Activated T-helper 1 cell treated with anti-CD3 and anti-CD28 coated beads, Interleukin-2, amount 50 U/mL, for 16 hours (primary cell): ENCODE measurements at places on chromosomes 1 and 21.
A peak's percentile ranks its signal among the peaks of the same experiment; 100 is the strongest.

- DNase-seq = no peak
Observed at GRCh38 chr1:2983706-2984398, 37.4 kb upstream of the ACTRT2 start.

DNA sequence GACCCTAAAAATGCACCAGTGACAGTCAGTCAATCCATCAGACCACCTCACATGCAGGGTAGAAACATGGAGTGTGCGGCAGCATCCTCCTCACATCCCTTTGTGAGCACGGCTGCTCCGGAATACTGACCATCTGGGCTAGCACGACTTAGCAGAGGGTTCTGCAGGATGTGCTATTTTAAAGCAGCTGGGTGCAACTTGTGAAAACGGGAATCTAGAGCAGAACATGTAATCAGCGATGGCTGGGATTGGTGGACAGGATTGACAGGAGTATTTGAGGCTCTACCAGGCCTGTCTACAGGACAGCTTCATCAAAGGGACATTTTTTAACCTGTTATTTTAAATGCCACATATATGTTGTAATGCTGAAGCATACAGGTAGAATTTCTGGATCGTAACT is 16.8 kb upstream of the PLEKHM2 start:
- no peak for DNase-seq

GRCh38 chr1:85630493-85630892 is 49.9 kb downstream of the CCN1 start:
- DNase-seq = no peak

DNA sequence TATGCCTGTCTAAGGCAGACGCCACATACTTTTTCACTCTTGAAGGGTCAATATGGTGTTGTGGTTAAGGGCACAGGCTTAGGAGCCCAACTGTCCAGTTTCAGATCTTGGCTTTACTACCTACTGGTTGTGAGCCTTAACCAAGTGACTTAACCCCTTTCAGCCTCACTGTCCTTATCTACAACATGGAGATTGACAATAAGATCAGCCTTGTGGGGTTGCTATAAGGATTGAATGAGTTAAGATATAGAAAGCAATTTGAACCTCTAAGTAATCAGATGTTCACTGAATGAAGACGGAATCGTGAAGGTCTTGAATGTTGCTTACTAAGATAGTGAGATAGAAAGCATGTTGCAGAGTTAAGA is 121.3 kb upstream of the JUN start:
- DNase-seq = no peak

DNA sequence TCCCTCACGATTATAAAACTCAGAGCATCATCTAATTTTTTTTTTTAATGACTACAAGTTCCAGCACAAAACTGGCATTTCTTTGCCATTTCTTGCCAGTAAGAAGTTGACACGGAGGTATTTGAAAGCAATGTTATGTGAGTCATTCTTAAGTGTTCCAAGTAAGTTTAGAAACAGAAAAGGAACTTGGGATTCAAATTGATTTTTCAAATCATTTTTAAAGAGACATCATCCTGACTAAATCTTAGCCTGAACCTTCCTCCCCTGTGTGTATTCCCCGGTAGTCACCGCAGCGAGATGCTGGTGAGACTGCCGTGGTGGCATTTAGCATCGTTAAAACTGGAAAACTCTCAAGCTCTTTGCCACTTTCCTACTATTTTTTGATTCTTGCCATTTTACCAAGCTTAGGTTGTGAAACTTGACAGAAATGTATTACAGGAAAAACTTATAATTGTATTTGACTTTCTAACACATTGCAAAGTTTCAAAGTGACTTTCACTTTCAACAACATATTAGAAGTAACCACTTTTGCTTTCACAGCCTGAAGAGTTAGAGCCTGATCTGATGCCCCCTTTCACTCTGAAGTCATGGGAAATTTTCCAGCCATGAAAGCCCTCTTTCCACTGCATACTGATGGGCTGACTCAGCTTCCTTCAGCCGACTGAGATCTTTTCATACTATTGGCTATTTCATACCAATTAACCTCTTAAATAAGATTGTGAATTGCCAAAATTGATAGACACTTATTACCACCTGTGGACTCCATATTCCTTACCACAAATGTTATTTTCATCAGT is 61.4 kb downstream of the OLFML2B start:
- peak; percentile 6 for DNase-seq

DNA sequence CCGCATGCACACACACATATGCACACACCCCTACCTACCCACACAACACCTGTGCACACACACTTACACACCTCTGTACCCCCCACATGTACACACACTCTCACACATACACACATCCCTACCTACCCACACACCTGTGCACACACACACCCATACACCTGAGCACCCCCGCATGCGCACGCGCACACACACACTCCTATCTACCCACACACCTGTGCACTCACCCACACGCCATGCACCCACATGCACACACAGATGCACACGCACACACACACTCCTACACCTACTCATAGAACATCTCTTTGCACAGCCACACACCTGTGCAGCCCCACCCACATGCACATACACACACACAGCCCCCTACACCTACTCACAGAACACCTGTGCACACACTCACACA is 15.5 kb upstream of the PADI2 start:
- no peak for DNase-seq

DNA sequence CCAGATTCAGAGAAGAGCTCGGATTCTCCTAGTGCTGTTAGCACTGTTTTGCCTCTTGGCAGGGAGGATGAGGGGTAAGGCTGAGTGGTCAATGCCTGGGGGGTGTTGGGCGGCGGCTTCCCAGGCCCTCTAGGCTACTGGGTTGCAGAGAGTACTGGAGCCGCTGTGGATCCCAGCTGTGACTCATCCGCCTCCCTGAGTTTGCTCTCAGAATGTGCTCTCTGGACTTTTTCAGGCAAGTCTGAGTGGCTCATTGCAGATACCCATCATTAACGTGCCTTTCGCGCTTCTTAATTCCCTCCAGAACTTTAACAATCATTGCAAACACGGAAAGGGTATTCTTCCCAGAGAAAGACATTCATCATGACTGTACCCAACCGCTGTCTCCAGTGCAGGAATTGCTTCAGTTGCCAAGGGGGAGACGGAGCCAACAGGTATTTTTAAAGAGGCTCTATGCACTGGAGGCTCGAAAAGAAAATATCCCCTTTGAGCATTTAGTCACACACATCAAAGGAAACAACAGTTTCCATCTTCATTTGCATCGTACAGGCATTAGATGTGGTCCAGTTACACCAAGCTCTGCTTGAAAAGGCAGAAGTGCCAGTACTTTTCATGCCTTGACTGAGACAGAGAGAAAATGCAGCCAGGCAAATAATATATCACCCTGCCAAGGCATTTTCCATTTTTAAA is 14.4 kb upstream of the CAMTA1 start:
- no peak for DNase-seq

GRCh38 chr1:145777357-145778145 is 46.3 kb downstream of the RNF115 start:
- DNase-seq = no peak

- DNase-seq = no peak
Observed at GRCh38 chr1:241697640-241698018, 45.5 kb downstream of the WDR64 start.

- no peak for DNase-seq
Observed at GRCh38 chr1:226892524-226892875, 22.1 kb downstream of the PSEN2 start.

DNA sequence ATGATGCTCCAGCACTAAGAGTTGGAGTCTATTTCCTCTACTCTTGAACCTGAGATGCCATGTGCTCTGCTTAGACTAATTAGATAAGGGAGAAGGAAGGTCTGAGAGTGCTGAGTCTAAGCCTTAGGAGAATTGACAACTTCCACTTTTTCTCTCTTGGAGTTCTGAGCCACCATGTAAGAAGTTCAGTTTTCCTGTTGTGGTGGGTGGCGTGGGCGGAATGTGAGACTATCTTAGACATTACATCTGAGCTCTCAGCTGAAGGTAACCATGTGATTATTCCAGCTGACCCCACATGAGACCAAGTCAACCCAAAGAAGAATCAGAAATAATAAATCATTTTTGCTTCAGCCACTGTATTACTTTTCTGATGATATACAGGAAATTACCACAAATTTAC is 404.5 kb upstream of the LRRC7 start:
- DNase-seq = no peak

- peak; percentile 65 for DNase-seq
Observed at GRCh38 chr1:25810341-25811299, 9.1 kb upstream of the MTFR1L start.

GRCh38 chr1:147080006-147080661 is 92.1 kb downstream of the PRKAB2 start:
- no peak for DNase-seq

DNA sequence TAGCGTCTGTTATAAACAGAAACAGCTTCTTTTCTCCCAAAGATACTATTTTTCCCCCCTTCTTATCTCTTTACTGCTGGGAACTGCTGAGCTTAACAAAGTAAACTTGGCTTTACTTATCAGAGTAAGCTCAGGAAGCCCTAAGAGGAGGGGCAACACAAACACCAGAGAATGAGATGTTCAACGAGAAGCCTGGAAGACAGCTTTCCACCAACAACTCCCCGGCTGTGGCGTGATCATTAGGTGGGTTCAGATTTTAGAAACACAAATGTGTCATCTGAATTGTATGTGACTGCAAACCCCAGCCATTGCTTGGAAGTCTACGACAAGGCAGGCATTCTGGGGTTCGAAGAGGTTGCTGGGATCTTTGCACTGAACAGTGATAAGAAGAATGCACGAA is 181.2 kb upstream of the ESRRG start:
- DNase-seq = no peak

- DNase-seq = no peak
Observed at GRCh38 chr1:67882196-67882958, 49.1 kb upstream of the GNG12 start.

DNA sequence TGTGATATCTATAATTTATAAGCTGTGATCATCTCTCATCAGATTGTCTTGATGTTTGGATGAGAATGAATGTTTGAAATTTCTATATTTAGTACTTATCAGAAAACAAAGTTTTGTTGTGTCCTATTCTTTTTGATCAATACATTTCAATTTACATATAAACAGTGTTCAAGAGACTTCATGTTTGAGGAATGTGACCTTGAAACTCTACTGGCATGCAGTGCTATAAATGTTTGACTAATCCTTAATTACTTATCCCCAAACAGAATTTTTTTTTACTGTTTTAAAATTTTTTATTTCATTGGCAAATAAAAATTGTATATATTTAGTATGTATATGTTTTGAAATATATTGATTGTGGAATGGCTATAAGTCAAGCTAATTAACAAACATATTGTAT is 1.5 kb upstream of the PRKAA2 start:
- no peak for DNase-seq

- DNase-seq = no peak
Observed at GRCh38 chr1:63914241-63914640, 140.4 kb downstream of the ROR1 start.

DNA sequence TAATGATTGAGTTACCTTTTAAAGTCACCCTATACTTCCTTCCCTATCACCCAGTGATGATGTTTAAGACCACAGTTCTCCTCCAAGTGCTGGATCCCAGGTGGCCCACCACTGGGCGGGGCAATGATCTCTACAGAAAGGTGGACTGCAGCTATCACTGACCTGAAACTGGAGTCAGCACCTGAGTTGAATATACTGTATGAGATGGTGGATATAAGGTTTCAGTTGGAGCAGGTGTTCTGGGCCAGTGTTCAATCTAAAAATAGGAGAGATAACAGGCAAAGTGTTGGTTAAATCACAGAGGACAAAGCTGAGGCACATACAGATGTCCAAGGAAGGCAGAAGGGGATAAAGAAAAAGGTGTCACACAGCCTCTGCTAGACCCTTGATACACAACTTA is 96.6 kb downstream of the SIPA1L2 start:
- no peak for DNase-seq

DNA sequence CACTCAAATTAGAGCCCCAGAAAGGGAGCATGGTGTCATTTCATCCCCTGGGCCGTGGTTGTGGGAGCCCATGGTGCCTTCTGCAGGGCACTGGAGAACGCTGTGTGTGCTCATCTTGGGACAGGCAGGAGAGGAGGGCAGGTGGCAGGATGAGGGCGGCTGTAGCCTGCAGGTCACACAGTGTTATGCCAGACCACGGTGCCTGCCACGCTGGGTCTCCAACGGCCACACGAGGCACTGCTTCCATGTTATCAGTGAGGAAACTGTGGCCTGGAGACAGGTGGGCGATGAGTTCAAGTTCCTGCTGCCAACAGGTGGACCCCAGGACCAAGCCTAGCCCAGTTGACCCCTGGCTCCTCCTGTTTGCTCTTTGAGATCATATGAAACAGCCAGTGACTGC is 21.0 kb downstream of the ABCG1 start:
- no peak for DNase-seq

DNA sequence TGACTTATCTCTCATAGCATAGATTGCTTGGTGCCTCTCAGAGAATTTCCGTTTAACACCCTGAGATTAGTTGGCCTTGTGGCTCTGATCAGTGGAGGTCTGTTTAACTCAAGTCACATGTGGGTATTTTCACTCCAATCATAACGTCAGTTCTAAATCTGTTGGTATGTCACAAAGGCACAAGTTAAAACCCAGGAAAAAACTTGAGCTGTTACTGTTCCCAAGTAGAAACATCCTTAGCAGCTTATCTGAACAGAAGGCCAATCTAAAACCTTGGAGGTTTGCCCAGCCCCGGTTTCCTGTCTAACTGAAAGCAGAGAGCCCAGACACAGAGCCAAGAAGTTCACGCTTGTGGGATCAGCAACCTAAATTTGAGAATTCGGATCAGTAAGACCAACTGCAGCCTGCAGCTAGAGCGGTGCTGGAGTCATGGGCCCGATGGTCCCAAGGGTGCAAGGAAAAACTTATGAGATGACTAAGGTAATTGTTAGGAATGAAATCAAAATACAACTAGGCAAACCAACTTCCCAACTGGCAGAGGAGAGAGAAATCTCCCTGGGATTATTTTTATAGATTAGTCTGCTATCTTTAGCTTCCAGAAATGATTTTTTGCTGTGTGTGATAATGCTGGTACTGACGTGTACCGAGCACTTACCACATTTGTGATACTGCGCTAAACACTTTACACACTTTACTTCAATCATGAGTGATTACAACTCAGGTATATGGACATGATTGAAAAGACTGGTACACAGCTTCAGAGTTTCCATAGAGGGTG is 90.2 kb upstream of the C1orf21 start:
- no peak for DNase-seq

GRCh38 chr1:86852782-86853408 is 61.0 kb downstream of the SELENOF start:
- no peak for DNase-seq

- DNase-seq = no peak
Observed at GRCh38 chr21:26470351-26471098, 102.6 kb downstream of the CYYR1 start.

- DNase-seq = no peak
Observed at GRCh38 chr1:52996653-52997052, 65.4 kb upstream of the PODN start.
